ENCODE measurements at places on chromosomes 2 and 18.

- DNase-seq = no peak
Measured at GRCh38 chr2:207253666-207254345, 88.1 kb upstream of the KLF7 start.

DNA sequence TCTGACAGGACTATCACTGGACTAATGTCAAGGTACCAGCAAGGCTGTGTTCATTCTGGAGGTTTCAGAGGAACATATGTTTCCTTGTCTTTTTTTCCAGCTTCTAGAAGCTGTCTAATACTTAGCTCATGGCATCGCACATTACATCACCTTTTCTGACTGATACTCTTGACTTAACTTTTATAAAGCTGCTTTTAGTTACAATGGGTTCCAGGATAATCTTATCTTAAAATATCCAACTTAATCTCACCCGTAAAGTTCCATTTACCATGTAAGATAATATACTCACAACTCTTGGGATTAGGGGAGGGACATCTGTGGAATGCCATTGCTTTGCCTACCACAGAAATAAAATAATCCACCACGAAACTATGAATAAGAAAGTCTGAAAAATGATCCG, 394.2 kb downstream of the CDH19 start:
- DNase-seq = no peak

GRCh38 chr2:164737612-164738081, 104.0 kb downstream of the COBLL1 start:
- DNase-seq = no peak

DNA sequence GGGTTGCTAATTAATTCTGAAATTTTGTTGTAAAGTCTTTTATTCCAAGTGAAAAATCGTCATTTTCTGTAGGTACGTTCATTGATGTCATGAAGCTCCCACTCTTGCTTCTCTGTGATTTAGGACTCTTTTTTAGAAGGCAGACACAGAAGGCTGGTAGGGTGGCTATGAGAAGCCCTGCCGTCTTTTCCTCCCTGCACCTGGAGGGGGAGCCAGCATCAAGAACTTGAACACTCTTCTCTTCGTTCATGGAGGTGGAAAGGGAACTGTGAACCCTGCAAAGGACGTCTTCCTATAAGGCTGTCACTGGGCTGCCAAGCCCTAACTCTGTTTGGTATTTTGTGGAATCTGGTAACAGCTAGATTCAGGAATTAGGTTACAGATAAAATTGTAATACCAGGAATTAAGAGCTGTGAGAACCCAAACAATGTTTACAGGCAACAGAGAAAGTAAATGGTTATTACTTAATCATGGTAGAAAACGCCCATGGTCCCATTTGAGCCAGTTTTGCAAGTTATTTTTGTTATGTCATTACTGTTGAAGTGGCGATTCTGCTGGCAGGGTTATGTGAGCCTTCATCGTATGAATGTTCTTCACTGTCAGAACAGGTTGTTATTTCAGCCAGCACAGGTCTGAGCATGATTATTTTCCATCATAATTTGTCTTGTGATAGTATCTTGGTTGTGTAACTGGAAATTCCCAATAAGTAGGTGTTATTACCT, 112.2 kb downstream of the OSBPL6 start:
- DNase-seq = no peak

- DNase-seq = no peak
Measured at GRCh38 chr18:79395761-79396404, at the start of gene NFATC1. NFATC1 (plus strand) TSS chr18:79395930; CDS start chr18:79396225, 295 bp downstream.

DNA sequence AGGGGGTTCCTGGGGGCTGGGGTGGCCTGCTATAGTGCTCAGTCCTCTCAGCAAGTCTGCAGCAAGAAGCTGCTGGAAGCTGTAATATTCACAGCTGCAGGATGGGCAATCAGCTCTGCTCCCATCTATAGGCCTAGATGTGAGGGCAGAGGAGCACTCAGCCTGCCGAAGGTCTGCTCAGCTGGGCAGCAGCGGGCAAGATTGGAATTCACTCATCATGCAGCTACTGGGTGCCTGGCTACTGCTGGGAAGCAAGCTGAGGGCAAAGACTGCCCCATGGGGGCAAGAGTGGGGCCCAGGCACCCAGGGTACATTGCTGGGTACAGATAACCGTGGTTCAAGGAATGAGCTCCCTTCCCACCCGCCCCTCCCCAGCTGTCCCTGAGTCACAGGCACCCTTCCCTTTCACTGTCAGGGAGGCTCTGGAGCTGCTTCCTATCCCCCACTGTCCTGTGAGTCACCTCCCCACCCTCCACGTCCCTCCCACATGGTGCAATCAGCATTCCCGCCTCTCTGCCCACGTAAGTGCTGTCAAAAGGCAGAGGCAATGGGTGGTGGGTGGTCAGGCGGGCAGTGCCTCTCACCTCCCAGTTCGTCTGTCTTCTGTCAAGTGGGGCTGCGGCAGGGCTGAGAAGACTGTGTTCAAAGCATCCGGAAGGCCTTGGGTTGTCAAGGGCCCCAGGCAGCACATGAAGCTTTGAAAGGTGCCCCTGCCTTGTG, 169.2 kb downstream of the TRIM43 start:
- DNase-seq = no peak

All from stimulated activated CD8-positive, alpha-beta memory T cell treated with anti-CD3 and anti-CD28 coated beads, Interleukin-4, amount 100 ng/mL, for 1 hour (primary cell).